ENCODE measurements at places on chromosomes 5 and 9.

- DNase-seq, result no peak
Measured at GRCh38 chr5:94461131-94461530, 157.3 kb downstream of the KIAA0825 start.

GRCh38 chr9:106575823-106576222 lies 287.1 kb upstream of the ZNF462 start:
- no peak for DNase-seq

- no peak for DNase-seq
Measured at GRCh38 chr9:70581214-70581954, 166.9 kb upstream of the KLF9 start.

- peak; percentile 19 for DNase-seq
Measured at GRCh38 chr5:142403583-142403982, 78.8 kb upstream of the SPRY4 start.

DNA sequence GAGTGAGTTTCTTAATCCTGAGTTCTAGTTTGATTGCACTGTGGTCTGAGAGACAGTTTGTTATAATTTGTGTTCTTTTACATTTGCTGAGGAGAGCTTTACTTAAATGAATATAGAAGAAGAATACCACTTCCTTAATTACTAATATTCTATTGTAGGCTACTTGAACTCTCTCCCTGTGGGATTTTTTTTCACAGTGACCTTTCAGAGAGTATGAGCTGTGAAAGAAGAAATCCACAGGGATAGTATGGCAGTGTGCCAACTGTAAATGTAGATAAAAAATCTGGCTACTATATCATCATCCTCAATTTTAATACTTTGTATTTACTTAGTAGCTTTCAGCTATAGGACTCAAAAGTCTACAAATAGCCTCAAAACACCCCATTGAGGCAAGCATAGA lies 67.3 kb downstream of the COMMD10 start:
- DNase-seq, result no peak

GRCh38 chr5:137521246-137521645 lies 22.1 kb upstream of the SPOCK1 start:
- no peak for DNase-seq
